Naive B cell (primary cell): ENCODE measurements at places on chromosomes 1 and 21. TPM values are rescaled to one million over a fixed set of nuclear protein-coding genes. Genes with fewer than 3 reads are reported as not detected.

Gene EXO5
- polyA plus RNA-seq = 7.3 TPM

- DNase-seq = peak; percentile 16
These were observed 29.3 kb upstream of the USP1 start for GRCh38 chr1:62407398-62408009.

Gene LINGO4
- not detected for polyA plus RNA-seq

Gene SPATA1
- 0.96 TPM for polyA plus RNA-seq

- no peak for DNase-seq
These were observed 40.3 kb downstream of the CD247 start for GRCh38 chr1:167477986-167478385.

GRCh38 chr1:44688760-44689446 is 14.4 kb downstream of the ARMH1 start:
- DNase-seq = no peak

GRCh38 chr1:232962761-232963745 is 12.6 kb downstream of the NTPCR start:
- no peak for DNase-seq

- DNase-seq = peak; percentile 55
These were observed 56.8 kb upstream of the PRDX6 start for GRCh38 chr1:173420330-173420806.

GRCh38 chr21:37061926-37062592 is 10.8 kb downstream of the PIGP start:
- no peak for DNase-seq
